Globus pallidus (tissue), 1 donor: ENCODE measurements at places on chromosomes 2 and 18.
A peak's percentile ranks its signal among the peaks of the same experiment; 100 is the strongest.

- no peak for DNase-seq
Observed at GRCh38 chr18:4232656-4233055, 222.5 kb downstream of the DLGAP1 start.

DNA sequence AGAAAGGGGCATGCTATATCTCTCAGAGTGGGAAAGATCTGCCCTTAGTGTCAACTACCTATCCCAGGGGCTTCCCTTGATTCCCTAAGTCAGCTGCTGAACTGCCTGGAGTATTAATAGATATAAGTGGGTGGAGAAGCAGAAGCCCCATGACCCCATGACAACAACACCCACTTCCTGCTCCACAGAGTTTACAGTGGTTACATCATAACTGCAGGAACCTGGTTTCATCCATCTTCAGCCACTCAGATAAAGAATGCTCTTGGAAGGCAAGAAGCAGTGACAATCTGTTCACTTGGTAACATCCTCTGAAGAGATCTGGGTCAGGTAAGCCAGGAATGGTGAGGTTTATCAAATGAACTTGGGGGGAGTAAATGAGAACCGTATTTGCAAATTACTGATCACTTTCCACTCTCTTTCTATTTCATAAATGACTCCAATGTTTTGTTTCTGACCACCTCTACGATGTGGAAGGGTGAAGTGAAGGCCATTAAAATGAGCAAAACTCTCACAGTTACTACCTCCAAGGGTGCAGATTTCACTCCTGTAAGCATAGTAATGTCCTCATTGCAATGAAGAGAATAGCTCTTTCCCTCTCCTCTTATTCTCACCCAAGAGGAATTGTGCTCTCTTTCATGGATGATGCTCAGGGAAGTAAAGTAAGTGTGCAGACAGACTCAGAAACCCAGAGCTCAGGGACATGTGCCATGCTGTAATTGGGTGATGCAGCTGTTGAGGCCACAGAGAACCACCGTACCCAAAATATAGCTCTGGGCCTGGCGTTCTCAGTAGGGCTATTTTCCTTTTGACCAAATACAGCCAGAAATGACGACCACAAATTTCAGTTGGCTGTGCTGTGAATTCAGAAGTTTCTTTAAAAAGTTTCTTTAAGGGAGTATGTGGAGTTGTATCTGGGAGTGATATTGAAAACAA lies 192.8 kb upstream of the APCDD1 start:
- DNase-seq, result no peak

DNA sequence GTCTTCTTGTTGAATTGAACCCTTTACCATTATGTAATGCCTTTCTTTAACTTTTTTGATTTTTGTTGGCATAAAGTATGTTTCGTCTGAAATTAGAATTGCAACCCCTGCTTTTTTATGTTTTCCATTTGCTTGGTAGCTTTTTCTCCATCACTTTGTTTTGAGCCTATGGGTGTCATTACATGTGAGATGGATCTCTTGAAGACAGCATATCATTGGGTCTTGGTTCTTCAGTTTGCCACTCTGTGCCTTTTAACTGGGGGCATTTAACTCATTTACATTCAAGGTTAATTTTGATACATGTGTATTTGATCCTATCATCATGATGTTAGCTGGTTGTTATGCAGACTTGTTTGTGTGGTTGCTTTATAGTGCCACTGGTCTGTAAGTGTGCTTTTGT lies 489.4 kb upstream of the TNP1 start:
- no peak for DNase-seq

DNA sequence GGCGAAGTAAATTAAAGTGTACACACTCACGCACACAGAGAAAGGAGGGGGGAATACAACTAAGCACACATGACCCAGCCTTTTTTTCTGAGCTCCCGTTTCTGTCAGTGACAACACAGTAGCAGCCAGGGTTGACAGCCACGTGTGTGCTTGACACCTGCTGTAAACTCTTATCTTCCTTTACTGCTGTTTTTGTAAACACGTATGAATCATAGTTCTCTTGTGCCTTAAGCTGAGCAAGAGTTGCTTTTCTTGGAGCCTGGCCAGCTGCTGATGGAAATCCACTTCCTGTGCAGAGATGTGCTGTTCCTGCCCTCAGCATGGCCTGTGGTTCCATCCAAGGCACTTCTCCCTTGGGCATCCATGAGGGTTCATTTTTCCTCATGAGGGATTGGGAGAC lies 561.9 kb downstream of the GALR1 start:
- DNase-seq, result no peak

- DNase-seq, result no peak
Observed at GRCh38 chr18:79071503-79072210, 2.5 kb downstream of the ATP9B start.

DNA sequence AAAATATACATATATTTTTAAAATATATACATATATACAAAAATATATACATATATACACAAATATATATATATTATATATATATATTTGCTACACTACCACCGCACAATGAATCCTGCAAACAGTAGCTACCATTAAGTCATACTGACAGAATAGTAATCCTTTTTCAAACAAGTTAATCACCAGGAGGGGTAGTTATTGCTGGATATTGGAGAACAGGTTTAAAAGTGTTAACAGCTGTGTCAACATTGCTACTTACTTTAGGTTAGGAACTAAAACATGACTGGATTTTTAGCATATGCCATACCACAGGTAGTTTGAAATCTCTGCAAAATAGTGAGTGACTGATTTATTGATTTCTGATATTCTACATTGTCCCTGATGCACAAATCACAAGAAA lies 529.1 kb upstream of the CDH7 start:
- no peak for DNase-seq

GRCh38 chr18:9741793-9742523 lies 33.9 kb downstream of the RAB31 start:
- no peak for DNase-seq

- no peak for DNase-seq
Observed at GRCh38 chr18:75207310-75208154, 1.4 kb downstream of the PTGR3 start.

DNA sequence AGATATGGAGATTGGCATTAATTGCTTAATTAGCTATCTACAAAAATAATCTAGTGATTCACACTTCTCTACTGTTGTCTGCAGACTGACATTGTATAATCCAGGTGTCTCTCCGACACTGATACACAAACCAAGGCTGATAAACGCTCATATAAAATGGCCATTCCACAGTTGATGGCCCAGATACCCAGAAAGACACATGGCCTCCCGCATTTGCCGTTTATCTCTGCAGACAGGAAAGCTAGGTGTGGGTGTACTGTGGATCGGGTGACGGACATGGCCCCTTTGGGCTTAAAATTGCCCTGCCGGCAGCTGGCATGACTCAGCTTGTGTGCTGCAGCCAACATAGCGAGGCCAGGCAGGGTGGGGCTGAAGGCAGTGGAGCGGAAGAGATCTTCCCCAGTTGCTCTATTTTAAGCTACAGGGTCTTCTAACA lies 18.5 kb downstream of the PMAIP1 start:
- no peak for DNase-seq

- DNase-seq, result no peak
Observed at GRCh38 chr2:204727368-204727767, 182.1 kb downstream of the PARD3B start.

DNA sequence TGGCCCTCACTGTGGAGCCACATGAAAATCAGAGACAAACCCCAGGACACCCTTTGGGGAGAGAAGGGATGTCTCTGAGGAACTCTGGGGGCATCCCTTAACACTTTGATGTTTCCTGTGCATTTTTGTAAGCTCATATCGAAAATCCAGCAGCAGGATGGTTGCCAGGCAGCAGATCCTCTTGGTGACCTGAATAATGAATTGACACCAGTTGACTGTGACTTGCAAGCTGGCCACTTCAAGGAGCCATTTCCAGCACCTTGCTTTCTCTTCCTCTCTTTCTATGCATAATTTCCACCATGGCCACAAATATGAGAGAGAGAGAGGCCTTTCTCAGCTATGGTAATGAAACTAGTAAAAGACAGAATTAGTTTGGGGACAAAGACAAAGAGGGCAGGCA lies 91.7 kb downstream of the NRP2 start:
- no peak for DNase-seq

- peak; percentile 11 for DNase-seq
Observed at GRCh38 chr18:36724591-36725001, 104.2 kb downstream of the TPGS2 start.

DNA sequence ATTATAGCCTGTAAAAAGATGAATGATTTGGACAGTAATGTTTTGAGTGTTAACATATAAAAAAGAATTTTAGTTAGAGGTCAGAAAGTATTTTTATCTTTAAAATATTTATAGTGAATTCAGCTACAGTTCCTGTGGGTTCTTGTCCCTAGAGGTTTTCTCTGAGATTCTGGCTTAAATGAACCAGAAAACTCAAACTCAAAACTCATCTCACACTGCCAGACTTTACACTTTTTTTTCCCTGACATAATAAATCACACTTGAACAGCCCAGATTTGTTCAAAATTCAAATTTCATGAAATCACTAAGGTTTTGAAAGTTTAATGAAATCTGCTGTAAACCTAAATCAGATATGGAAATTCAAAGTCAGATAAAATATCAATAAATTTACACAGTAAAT lies 92.3 kb downstream of the KCNH7 start:
- no peak for DNase-seq

GRCh38 chr2:101012054-101012705 lies 10.1 kb downstream of the RPL31 start:
- DNase-seq, result no peak

- DNase-seq, result no peak
Observed at GRCh38 chr2:174977364-174977763, 27.8 kb downstream of the CHN1 start.

- DNase-seq, result no peak
Observed at GRCh38 chr2:21467280-21467818, 343.6 kb downstream of the TDRD15 start.

DNA sequence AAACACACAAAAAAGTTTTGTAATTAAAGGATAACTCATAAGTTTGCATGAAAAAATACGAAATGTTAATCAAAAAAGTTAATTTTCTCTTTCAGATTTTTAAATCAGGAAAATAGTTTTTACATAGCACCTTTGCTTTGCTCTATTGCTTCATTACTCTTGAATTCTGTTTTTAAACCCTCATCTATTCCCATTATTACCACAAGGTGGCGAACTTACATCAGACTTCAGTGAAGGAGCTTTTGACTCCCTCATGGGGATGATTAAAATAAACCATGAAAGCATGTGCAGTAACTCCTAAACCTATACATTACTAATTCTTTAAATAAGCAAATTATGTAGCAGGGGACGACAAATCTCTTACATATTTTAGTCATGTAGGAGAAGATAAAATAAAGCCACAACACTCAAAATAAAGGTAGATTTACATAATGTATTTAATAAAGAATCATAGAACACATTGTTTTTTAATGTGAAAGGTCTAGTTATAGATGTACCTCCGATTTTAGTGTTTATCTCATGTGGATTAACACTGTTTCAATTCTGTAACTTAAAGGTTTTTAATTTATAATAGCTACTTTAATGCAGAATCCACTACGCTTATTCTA lies 105.2 kb downstream of the NETO1 start:
- DNase-seq, result peak; percentile 50

DNA sequence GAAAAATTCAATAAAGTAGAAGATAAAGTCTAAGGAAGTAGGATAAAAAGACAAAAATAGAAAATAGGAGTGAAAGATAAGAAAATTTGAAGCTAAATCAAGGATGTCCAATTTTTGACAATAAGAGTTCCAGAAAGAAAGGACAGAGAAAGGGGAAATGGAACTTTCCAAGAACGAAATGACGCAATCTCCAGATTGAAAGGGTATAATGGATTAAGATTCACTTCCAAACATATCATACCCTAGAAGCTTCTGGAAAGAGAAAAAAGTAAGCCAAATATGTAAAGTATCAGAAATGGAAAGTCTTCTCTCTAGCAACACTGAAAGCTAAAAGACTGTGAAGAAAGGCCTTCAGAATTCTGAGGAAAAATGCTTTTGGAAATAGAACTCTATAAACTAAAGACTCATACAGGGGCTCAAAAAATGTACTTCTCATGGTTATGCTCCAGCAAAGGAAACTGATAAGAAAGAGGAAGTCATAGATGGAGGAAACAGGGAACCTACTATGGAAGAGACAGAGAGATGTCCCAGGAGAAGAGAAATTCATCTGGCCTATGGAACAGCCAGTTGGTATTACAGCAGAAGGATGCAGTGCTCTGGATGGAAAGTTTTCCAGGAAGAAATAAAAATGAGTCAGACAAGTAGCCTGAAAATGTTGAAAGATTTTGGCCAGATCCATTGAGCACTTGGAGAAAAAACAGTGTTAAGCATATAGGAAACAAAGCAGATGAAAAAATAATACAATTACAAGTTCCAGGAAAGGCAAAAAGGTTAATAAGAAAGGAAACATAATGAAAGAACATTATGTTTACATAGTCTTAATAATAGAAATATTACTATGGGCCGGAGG lies 20.1 kb downstream of the CASP8 start:
- DNase-seq, result no peak

DNA sequence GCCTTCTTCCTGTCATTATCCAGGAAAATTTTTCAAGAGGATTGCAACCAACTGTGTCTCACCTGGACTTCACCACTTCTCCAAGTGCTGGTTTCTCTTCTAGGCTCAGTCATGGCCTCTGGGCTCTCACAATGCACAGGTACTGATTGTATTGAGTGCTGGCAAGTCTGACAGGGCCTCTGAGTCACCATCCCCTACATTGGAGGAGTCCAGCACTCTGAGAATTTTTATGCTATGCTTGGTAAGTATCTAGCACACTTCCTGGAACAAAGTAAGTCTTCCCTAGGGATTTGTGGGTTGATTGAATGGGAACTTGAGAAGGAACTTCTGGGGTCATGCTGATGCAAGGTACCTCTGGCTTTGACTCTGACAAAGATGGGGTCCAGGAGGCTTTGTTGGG lies 147.2 kb upstream of the CELF4 start:
- no peak for DNase-seq

DNA sequence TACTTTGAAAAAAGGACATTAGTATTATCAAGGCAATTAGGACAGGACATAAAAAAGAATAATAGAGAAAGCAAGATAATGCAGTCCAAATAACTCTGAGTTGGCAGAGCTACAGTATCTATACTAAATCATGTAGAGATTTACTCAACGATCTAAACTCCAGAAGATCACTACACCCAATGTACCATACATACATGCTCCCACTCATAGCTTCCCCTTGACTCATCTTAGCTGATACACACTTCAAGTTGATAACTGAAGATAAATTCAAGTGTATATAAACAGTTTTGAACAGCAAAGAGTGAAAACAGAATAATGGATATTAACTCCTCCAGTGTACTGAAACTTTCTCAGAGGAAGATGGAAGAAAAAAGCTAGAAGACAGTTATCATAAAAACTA lies 78.5 kb downstream of the SESTD1 start:
- DNase-seq, result no peak
